ENCODE measurements at places on chromosomes 2 and 18.

- no peak for DNase-seq
Observed at GRCh38 chr2:127371037-127371436, 16.7 kb downstream of the MAP3K2 start.

- no peak for DNase-seq
Observed at GRCh38 chr2:69376403-69376802, 10.6 kb downstream of the GFPT1 start.

DNA sequence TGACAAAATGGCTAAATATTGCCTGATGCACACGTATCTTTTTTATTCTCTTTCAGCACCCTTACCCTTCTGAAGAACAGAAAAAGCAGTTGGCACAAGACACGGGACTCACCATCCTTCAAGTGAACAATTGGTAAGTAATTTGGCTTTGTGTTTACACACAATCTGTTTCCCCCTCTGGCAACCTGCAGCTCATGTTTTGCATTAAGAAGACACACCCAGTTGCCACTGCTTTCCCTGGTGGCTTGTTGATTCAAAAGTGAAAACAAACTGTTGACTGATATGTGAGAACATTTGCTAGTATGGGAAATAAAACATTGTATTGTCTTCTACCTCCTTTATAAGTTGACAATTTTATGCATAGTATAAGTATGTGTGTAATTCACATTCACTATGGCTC is 113.0 kb downstream of the MEIS1 start:
- DNase-seq = no peak

DNA sequence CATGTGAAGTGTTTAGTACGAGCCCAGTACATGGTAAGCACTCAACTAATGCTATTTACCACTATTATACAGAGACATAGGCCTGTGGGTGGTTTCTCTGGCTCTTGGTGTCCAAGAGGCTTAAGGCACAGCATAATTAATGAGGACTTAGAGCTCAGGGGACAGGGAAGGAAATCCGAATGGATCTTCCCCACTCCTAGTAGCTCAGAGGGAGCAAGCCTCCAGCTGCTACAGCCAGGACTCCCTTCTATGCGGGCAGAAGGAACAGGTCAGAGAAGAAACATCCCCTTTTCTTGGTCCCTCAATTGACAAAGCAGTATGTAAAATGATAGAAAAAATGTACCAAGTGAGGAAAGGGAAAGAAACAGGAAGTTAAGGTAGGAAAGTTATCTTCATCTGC is 261.3 kb upstream of the STON1 start:
- DNase-seq = no peak

- DNase-seq = no peak
Observed at GRCh38 chr2:184540246-184540789, 58.0 kb upstream of the ZNF804A start.

DNA sequence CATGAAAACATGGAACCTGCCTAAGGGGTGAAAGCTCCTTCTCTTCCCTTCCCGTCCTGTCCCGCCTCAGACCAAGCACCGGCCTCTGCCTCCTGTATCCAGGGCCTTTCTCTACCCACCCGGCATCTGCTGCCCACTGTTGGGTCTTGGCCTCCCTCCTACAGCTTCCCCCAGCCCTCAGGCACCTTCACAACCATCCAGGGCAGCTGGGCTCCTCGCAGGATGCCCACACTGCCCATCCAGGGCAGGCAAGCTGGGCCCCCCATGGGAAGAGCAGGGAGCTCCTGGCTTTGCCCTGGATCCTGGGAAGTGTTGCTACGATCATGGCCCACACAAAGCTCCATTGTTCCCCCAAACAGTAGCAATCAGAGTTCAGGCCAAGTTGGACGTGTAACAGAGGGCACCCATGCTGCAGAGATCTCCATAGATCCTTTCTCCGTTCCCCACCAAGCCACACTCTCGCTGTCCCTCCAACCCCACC is 206.6 kb downstream of the NDUFA10 start:
- no peak for DNase-seq

GRCh38 chr18:12973562-12974213 is 17.5 kb upstream of the CEP192 start:
- DNase-seq = no peak

- DNase-seq = no peak
Observed at GRCh38 chr2:217216316-217216715, 356.5 kb upstream of the TNP1 start.

DNA sequence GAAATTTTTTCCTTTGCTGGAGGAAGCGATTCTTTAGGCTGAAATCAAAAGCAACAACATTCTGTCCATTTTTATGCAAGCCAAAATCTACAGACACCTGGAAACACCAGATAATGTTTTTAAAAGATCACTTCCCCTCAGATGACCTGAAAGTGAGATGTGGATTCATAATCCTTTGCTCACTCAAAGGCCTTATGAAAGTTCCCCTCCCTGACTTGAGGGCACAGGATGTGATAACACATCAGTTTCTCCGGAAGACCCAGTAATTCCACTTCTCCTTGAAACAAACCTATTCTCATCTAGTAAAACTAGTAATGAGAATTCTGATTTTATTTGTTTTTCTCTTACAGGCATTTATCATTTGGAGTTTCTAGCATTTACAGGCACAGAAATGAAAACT is 218.3 kb upstream of the RND3 start:
- no peak for DNase-seq

DNA sequence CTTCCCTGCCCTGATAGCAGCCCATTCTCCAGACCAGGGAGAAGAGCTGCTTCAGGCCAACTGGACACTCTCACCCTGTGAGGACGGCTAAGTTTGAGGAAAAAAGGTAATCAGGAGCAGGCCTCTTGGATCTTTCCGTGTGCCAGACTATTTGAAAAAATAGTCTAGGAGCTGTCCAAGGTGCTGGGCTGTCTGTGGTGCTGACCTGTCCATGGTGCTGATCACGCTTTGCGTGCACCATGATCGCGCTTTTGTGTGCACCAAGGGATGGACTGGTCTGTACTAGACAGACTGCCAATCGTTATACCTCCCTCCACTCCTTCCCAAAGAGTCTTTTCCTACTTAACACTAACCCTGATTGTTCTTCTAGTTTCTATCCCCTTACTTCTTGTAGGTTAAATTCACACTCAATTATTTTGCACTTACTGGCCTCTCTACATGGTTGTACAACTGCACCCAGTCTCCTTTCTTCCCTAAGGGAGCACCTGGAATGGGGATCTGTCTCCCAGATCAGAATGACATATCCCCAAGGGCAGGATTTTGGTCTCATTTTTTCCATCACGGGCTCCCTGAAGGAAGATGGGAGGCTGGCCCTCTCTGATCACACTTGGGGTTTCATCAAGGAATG is 295.4 kb downstream of the CELF4 start:
- DNase-seq = no peak

DNA sequence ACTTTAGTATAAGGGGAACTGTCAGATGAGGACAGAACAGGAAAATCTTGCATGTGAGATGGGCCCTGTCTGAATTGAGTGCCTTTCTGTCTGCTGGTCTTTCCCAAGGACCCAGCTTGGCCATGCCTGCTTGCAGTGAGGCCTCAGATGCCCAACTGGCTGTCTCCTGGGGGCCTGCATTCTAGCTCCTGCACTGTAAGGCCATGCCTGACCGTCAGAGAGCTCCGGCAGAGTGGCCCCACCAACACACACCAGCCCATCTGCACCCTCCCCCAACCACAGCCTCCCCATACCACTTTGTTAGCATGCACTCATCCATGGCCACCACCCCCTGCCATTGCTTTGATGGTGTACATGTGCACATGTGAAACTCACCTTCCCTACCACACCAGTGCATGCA is 190.4 kb upstream of the RPRM start:
- DNase-seq = no peak

DNA sequence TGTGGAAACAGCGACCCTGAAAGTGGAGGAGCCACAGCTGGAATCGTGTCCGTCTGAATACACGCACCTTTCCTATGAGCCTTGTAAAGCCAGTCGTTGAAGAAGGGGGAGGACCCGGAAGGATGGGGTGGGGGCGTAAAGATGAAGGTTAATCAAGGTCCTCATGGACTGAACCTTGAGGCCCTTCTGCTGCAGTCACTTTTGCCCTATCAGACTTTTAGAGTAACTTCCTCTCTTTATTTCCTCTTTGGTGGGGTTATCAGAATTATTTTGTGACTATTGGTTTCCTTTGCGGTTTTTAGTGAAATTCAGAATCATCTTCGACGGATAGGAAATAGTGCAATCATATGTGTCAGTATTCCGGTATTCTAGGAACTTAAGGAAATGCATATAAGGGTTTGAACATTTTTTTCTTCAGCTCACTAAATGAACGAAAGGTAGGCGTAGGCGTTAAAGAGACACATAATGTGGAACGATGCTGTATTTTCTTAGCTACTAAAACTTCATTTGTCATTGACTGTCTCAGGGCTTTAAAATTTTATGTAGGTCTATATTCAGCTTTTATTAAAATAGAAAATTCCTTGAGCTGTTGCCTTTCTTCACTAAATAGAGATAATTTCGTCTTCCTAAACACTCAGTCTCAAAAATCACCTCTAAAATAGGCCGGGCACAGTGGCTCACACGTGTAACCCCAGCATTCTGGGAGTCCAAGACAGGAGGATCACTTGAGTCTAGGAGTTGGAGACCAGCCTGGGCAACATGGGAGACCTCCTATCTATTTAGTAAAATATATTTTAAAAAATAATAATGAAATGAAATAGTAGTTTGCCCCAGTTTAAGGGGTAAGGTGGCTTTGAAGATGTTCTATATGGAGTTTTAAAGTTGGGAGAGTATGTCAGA is 1.4 kb upstream of the YES1 start:
- no peak for DNase-seq

- DNase-seq = no peak
Observed at GRCh38 chr2:139411236-139411635, 631.0 kb upstream of the NXPH2 start.

DNA sequence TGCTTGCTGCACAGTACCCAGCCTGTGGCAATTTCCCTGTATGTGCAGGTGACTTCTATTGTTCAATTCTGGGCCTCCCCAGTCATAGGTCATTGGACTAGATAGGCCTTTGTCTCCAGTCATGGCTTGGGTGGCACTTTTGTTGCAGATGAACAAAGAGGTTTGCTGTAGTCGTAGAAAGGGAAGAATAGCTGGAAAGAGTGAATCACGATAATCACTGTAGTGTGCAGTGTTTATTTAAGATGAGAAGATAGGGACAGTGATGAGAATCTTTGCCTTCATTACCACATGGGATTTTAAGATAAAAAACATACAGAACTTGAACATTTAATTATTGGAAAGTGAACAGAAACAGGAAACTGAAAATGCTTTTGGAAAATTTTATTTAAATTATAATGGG is 156.1 kb upstream of the CYRIA start:
- DNase-seq = no peak

DNA sequence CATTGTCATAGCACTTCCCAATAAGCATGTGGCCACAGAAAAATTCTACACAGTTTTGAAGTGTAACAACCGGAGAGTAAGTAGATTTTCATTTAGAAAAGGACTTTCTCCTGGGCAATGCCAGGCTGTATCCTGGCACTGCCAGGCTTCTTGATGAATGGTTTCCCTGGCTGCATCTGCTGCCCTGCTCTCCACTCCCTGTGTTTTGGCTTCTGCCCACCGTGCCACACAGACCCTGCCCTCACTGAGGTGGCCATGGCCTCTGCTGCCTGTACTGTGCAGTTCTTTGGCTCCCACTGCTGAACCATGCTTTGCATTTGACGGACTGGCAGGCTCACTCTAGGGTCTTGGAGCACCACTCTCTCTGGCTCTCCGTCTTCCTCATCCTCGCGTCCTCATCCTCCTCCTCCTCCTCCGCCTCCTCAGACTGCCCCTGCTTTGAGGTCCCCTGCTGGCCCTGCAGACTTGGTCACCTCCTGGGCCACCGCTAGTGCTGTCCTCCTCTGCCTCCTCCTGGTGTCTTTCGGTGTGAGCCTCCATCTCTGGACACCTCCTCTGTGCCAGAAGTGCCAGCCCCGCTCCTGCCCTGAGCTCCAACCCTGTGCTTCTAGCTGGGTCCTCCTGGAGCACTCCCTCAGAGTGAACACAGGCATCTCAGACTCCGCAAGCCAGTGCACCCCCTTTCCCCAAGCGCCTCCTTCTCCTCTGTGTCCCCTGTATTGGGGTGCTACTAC is 45.9 kb upstream of the CNGA3 start:
- DNase-seq = no peak

DNA sequence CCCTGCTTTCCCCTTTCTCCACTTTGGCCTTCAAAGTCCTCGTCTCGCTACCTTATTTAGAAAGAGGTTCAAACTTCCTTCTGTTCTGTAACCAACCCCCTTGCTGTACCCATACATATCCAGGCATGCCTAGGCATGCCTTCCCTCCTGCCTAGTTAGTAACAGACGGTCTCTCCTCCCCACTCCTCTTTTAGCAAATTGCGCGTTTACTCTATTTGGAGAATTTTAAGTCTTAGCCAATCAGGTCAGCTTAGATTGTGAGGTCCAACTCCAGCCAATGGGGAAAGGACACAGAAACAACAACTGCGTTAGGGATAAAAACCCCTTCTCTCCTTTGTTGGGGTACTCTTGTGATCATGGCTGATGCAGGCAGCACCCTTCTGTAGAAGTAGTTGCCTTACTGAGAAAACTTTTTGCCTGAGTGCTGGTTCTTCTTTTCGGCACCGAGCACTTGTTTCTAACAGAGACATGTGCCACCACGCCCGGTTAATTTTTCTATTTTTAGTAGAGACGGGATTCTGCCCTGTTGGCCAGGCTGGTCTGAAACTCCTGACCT is 85.9 kb upstream of the FOXI3 start:
- DNase-seq = no peak

DNA sequence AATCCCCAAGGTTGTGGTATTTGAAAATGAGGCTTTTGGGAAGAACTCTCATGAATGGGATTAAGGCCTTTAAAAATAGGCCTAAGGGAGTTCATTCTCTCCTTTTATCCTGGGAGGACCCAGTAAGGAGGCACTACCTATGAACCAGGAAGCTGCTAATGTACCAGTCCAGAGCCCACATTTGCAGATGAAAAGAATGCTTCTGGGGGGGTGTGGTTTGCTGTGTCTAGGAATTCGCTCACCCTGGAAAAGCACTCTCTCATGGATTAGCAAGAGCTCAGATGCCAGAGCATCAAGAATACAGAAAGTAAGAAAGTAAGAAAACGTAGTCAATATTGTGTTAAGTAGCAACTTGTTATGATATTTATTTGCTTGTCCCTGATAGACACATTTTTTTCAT is 785.7 kb upstream of the GYPC start:
- no peak for DNase-seq

DNA sequence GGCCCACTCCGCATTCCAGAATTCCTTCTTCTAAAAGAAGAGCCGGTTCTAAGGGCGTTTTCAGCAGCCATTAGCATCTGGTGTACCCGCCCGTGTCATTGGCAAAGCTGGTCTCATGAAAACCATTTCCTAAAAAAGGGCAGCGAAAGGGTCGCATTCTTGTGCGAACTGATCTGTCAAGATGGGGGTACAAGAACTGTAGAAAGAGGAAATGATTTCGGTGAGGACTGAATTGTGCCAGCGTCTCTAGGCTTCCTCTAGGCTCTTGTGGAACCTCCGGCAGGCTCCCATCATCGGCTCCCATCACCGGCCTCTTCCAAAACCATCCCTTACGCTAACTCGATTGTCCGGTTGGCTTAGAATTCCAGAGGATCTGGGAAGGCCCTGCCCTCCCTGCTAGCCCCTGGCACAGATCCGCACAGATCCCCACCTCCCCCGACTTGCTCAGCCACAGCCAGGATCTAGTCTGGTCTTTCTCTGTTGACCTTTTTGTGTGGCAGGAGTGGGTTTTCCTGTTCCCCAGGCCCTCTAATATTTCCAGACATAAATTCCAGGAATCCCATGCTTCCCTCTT is 1.3 kb downstream of the RAB31 start:
- no peak for DNase-seq
